ENCODE measurements at places on chromosomes 1 and 21.
A peak's percentile ranks its signal among the peaks of the same experiment; 100 is the strongest.

DNA sequence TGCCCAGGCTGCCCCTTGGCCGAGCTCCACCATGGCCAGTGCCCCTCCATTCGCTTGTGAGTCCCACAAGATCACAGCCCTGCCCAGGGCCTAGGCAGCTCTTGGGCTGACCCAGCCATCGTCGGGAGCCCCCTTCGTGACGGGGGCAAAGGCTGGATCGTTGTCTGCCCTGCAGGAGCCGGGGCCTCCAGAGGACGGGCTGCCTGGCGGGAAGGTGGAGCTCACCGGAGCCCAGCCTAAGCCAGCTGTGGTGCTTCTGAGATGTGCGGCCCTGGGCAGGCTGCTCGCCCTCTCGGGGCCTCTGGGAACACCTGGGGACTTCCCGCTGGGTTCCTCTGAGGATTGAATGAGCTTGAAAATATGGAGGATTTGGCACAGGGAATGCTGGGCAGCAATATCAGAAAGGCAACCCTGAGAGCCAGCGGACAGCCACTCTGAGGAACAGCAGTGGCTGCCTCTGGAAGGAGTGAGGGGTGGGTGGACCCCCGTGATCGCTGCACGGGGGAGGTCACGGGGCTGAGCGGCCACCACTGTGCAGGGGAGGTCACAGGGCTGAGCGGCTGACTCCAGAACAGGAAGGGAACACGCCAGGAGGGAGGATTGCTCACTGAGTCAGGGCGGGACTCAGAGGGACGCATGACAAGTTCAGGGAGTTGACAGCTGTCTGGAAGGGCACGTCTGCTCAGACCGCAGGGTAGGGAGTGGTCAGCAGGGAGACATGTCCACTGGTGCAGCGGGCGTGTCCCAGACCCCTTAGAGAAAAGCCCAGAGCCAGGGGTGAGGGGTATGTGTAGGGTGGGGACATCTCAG is 19.3 kb downstream of the TP73 start:
- H3K4me3 ChIP-seq: no peak overlapping the region
- DNase-seq: no peak
- no peak overlapping the region for H3K27ac ChIP-seq
- H3K4me1 ChIP-seq: peaks cover 69% of the 10 kb centered on the region
- H3K36me3 ChIP-seq: no peaks in the 10 kb centered on the region
- no peaks in the 10 kb centered on the region for H3K27me3 ChIP-seq

- H3K36me3 ChIP-seq: no peaks in the 10 kb centered on the region
- H3K27ac ChIP-seq: no peak overlapping the region
- no peak overlapping the region for H3K4me3 ChIP-seq
- H3K27me3 ChIP-seq: no peaks in the 10 kb centered on the region
These were observed 26.0 kb upstream of the SLC26A9 start for GRCh38 chr1:205969229-205969628.

DNA sequence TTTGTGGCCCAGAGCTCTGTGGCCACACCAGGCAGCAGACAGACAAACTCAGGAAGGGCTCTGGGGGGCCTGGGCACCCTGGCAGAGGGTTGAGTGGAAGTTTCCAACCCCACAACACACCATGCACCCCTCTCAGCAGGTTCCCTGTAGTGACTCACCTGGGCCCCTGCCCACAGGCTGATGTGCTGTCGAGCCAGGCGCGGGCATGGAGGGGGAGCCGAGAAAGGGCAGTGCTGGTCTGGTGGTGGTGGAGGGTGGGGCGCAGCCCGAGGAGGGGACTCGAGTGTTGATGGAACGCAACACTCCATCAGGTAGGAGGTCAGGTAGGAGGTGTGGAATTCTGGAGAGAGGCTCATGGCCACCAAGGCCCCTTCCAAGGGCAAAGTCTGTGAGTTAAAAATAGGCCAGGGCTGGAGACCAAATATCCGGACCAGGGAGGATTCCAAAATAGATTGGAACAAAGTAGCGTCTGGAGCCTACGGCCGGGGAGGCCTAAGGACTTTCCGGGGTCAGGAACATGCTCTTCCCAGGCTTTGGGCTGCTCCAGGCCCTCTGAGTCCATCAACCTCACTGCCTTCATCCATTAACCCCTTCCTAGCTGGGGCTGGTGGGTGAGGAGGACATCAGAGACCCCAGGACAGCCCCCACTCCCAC is 191.5 kb upstream of the AJAP1 start:
- no peak overlapping the region for H3K27ac ChIP-seq
- H3K27me3 ChIP-seq: no peaks in the 10 kb centered on the region
- DNase-seq: no peak
- no peaks in the 10 kb centered on the region for H3K4me1 ChIP-seq
- no peaks in the 10 kb centered on the region for H3K36me3 ChIP-seq
- no peak overlapping the region for H3K4me3 ChIP-seq

GRCh38 chr1:204929487-204930154 is 59.0 kb downstream of the NFASC start:
- H3K4me1 ChIP-seq: no peaks in the 10 kb centered on the region
- no peak overlapping the region for H3K27ac ChIP-seq
- H3K27me3 ChIP-seq: peaks cover 11% of the 10 kb centered on the region
- DNase-seq: no peak
- no peaks in the 10 kb centered on the region for H3K36me3 ChIP-seq
- H3K4me3 ChIP-seq: no peak overlapping the region

- no peak for DNase-seq
- no peak overlapping the region for H3K27ac ChIP-seq
- no peaks in the 10 kb centered on the region for H3K4me1 ChIP-seq
- H3K27me3 ChIP-seq: no peaks in the 10 kb centered on the region
- no peak overlapping the region for H3K4me3 ChIP-seq
These were observed 18.4 kb downstream of the RUNX3 start for GRCh38 chr1:24911651-24912155.

DNA sequence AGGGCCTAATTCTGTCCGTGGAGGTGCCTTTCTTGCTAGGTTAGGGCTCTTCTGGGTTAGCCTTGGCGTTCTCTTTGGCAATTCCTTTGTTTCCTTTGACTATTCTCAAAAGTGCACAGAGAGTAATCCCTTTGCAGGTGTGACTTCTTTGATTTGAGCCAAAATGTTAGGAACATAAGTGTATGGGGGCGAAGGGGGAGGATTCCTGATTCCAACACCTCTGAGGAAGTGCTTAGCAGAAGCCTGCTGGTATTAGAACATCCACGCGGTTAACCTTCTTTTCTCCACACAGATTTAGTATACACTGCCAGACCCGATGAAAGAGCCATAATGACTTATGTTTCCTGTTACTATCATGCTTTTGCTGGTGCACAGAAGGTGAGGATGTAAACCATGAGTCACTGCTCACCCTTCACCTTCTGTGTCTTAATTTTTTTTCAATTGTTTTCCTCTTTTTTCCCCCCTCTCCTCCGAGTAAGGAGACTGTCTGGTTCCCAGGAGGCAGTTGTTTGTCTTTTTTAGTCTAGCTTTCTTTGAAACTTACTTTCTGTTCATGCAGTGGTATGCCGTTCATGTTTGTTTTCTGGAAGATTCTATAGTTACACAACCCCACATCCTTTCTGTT is 48.0 kb downstream of the ACTN2 start:
- DNase-seq: no peak
- no peak overlapping the region for H3K27ac ChIP-seq
- H3K4me1 ChIP-seq: no peaks in the 10 kb centered on the region
- H3K4me3 ChIP-seq: no peak overlapping the region
- no peaks in the 10 kb centered on the region for H3K36me3 ChIP-seq
- no peaks in the 10 kb centered on the region for H3K27me3 ChIP-seq

DNA sequence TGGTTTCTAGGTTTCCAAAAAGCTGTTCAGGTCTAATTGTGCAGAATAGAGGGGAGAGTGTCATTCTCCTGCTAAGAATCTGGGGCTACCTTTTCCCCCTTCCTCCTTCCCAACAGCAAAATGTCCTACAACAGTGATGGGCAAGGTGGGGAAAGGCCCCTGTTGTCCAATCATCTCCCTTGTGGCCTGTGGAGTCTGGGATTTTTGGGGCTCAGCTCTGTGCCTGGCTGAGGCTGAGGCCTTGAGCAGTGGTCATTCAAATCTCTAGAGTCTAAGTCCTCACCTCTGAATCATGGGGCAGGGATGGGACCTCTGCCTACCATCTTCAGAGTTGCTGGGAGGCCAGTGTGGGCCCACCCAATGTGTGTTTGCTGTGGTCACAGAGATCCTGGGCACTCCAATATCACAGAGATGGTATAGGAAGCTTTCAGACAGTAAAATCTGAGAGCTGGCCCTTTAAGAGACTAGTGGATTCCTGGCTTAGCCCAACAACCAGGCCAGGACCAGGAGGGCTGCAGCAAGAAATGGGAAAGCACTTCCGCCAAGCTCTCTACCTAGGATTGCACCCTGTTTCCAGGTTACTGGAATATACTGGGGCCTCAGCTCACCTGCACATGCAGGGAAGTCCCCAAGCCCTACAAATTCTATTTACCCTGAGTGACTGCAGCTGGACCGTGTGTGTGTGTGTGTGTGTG is 28.5 kb upstream of the TENT5C start:
- H3K4me1 ChIP-seq: no peaks in the 10 kb centered on the region
- DNase-seq: no peak
- no peak overlapping the region for H3K4me3 ChIP-seq
- H3K27me3 ChIP-seq: no peaks in the 10 kb centered on the region
- H3K27ac ChIP-seq: no peak overlapping the region

- H3K27me3 ChIP-seq: no peaks in the 10 kb centered on the region
- DNase-seq: no peak
- H3K27ac ChIP-seq: no peak overlapping the region
These were observed 58.0 kb downstream of the ADSS2 start for GRCh38 chr1:244393604-244394176.

- no peak for DNase-seq
- H3K27me3 ChIP-seq: peaks cover 68% of the 10 kb centered on the region
- no peaks in the 10 kb centered on the region for H3K4me1 ChIP-seq
- H3K36me3 ChIP-seq: no peaks in the 10 kb centered on the region
These were observed 22.3 kb upstream of the CD53 start for GRCh38 chr1:110850627-110851026.

DNA sequence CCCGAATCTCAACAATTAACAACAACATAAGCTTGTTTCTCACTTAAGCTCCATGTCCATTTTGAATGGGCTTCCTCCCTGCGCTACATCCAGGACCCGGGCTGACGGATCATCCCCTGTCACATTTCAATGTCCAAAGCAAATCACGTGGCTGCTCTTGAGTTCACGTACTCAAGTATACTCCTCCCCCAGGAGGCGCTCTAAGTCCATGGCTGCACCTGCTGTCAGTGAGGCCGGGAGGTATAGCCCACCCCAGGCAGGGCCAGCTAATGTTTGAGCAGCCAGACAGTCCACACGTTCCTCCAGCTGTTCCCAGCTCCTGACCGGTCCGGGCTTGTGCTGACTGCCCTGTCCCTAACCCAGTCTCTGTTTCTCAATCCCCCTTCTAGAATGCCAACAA is 220.8 kb downstream of the SLC35F3 start:
- no peak for DNase-seq
- H3K4me3 ChIP-seq: no peak overlapping the region
- no peaks in the 10 kb centered on the region for H3K36me3 ChIP-seq
- no peaks in the 10 kb centered on the region for H3K27me3 ChIP-seq
- no peaks in the 10 kb centered on the region for H3K4me1 ChIP-seq

DNA sequence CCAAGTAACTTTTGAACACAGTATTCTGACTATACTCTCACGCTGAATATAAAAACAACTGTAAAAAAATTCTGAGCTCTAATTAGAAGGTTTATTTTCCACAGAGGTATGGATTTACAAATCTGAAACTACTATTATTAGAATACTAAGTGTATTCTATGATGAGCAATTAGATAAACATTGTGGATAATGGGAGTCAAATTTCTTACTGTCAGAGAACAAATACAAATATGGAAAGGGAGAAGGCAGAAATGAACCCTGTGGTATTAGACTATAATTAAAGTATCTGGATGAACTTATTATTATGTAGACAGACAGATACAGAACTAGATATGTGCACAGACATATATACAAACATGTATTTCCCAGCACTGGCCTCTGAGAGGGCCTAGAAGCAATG is 22.6 kb downstream of the ALDH9A1 start:
- no peaks in the 10 kb centered on the region for H3K4me1 ChIP-seq
- no peak overlapping the region for H3K27ac ChIP-seq
- DNase-seq: no peak
- H3K36me3 ChIP-seq: peaks cover 13% of the 10 kb centered on the region
- H3K27me3 ChIP-seq: no peaks in the 10 kb centered on the region

- H3K36me3 ChIP-seq: no peaks in the 10 kb centered on the region
- H3K27me3 ChIP-seq: no peaks in the 10 kb centered on the region
- H3K27ac ChIP-seq: no peak overlapping the region
- DNase-seq: no peak
- H3K4me3 ChIP-seq: no peak overlapping the region
- no peaks in the 10 kb centered on the region for H3K4me1 ChIP-seq
These were observed 116.0 kb downstream of the ATP6V1G3 start for GRCh38 chr1:198424441-198424840.

- DNase-seq: peak; percentile 15
- no peak overlapping the region for H3K4me3 ChIP-seq
- no peak overlapping the region for H3K27ac ChIP-seq
- no peaks in the 10 kb centered on the region for H3K27me3 ChIP-seq
These were observed 32.3 kb downstream of the CD58 start for GRCh38 chr1:116538544-116538943.

- H3K36me3 ChIP-seq: peaks cover 12% of the 10 kb centered on the region
- H3K4me3 ChIP-seq: no peak overlapping the region
- no peak for DNase-seq
- no peaks in the 10 kb centered on the region for H3K27me3 ChIP-seq
- peaks cover 15% of the 10 kb centered on the region for H3K4me1 ChIP-seq
These were observed 3.1 kb downstream of the PANK4 start for GRCh38 chr1:2523191-2523890.

GRCh38 chr1:37931102-37931360 is 15.8 kb downstream of the INPP5B start:
- H3K4me1 ChIP-seq: peaks cover 24% of the 10 kb centered on the region
- DNase-seq: no peak
- no peaks in the 10 kb centered on the region for H3K27me3 ChIP-seq
- H3K36me3 ChIP-seq: no peaks in the 10 kb centered on the region
- H3K27ac ChIP-seq: peak overlapping the region; percentile 58
- H3K4me3 ChIP-seq: peak overlapping the region; percentile 87
